ENCODE measurements at places on chromosomes 13 and 19. TPM values are rescaled to one million over a fixed set of nuclear protein-coding genes. Genes with fewer than 3 reads are reported as not detected.

SLC25A23 gene
- total RNA-seq: 18.1 TPM

YJU2 gene
- total RNA-seq: 51.7 TPM

CLN5 gene
- total RNA-seq: 15.7 TPM

PLEKHJ1 gene
- total RNA-seq: 70.9 TPM

GPR4 gene
- not detected for total RNA-seq

LRRC4B gene
- 5.6 TPM for total RNA-seq

MLNR gene
- not detected for total RNA-seq

GRCh38 chr13:33110713-33111413, 94.6 kb downstream of the KL start:
- DNase-seq: no peak

DNA sequence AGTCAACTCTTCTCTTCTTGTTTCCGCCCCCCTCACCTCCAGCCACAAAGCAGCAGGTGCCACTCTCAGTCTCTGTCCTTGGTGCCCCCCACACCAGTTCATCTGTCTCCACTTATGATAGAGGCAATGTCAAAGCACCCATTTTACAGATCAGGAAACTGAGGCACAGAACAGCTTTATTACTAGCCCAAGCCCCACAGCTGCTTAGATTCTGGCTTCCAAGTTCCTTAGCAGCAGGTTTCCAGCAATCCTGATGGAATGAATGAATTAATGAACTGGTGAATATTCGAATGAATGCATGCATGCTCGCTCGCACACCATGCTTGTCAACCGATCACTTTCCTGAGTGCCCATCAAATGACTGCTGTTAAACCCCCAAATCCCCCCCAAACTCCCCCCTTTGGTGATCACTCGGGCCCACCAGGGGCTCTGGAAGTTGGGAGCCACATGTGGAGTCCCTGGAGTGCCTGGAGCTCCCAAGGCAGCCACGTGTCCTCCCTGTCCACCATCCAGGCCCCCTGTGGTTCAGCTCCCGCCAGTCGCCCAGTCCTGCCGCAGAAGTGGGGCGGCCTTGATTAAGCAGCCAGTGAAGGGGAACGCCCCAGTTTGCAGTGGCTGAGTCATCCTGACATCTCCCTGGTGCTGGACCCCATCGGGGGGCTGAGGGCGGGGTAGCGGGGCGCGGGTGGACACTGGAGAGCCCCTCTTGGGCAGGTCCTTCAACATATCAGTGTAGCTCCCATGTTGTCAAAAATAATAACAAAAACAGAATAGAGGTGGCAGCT, 6.8 kb downstream of the PTPRS start:
- peak; percentile 60 for DNase-seq

DNA sequence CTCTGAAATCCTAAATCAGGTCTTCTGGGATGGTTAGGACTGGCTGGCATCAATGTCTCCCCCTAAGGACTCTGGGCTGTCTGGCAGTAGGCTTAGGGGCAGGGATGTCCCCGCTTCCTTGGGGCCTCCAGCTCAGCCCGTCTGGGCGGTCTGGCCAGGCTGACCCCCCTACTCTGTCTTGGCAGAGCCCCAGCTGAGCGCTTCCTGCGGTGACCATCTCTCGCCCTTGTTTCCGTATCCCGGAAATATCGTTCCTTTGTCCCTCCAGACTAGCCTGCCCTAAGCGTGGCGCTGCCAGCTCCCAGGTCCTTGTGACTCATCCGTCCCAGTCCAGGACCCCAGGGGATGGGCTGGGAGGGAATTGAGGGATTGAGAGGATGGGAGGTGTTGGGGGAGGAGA, 11.3 kb downstream of the GTPBP3 start:
- peak; percentile 90 for DNase-seq

DNA sequence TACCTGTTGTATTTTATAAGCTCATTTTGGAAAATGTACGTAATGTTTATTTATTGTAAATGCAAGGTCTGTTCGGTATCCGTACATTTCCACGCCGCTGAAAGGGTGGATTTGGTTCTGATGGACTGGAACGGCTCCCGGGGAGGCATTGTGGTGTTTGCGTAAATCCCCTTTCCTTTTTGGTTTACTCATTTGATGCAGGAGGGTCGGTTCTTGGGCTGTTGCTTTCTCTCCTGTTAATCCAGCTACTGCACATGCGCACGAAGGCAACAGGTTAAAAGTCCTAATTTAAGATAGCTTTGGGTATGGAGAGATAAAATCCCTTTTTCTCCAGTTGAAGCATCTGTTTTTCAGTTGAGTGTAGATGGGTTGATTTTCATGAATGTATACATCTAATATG, 224.4 kb downstream of the TM9SF2 start:
- no peak for DNase-seq

DNA sequence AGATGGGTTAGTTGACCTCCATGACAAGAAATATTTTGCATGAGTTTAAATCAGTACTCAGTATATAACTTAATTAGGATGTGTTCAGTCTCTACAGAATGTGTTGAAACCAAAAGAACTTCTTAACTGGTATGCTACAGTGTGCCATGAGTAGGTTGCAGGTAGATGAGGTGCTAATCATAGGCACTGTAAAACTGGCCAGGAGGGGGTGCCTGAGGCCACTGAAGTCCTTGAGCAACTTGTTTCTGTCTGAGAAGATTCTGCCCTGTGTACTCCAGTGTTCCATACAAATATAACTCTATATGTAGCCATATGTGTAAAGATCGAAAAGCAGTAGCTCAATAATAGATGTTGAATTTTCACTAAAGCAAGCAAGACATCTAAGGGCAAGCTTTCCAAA, 549.2 kb upstream of the KLF12 start:
- DNase-seq: no peak

DNA sequence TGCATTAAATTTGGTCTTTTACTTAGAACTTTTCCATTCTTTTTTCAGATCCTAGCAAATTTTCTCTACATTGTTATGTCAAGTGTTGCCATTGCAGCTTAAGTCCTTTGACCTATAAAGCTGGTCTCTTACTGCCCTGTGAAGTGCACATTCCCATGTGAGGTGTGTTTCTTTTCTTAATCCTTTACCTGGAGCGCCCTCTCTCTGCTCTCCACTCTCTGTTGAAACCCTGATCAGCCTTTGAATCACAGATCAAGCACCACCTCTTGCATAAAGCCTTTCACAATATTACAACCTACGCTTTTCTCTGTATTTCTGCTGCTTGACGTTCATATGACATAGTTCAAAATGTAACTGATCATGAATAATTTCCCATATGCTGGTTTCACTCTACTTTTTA, 84.8 kb downstream of the PCDH17 start:
- DNase-seq: no peak

- no peak for DNase-seq
Observed at GRCh38 chr19:7408251-7408650, 59.5 kb downstream of the ARHGEF18 start.

DNA sequence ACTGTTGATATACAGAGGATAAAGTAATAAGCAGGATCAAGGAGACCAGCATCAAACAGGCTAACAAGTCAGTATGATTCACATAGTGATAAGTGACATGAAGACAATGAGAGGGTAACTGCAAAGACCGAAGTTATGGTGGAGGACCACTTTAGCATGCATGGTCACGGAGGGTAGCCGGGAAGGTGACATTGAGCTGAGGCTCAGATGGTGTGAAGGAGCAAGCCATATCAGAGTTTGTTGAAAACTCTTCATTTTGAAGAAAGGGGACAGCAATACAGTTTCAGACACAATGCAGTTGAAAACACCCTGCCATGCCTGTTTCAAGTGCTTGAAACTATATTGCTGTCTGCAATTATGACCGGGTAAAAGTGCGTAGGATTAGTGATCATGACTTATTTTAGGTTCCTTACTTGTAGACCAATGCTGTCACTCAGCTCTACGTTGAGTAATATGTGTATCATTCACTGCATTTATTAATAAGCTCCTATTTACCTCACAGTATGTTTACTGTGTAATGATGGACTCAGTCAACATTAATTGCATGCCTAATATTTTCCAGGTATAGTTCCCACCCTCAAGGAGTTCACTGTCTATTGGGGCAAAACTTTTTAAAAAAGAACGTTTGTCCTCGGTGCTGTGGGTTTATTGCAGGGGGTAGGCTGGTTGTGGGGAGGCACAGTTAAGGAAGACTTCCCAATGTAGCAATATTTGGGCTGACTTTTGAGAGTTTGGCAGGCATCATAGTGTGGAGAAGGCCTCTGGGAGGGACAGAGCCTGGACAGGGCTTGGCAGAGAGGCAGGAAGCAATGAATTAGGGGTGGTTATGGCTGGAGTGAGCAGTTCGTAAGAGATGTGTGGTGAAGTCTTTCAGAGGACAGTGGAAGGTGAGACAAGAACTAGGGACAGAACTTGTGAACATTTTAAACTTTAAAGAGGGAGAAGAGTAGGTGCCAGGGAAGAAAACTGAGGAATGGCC, 3.2 kb downstream of the UBAC2 start:
- DNase-seq: no peak

- no peak for DNase-seq
Observed at GRCh38 chr19:42083537-42083936, 7.6 kb downstream of the ZNF574 start.

DNA sequence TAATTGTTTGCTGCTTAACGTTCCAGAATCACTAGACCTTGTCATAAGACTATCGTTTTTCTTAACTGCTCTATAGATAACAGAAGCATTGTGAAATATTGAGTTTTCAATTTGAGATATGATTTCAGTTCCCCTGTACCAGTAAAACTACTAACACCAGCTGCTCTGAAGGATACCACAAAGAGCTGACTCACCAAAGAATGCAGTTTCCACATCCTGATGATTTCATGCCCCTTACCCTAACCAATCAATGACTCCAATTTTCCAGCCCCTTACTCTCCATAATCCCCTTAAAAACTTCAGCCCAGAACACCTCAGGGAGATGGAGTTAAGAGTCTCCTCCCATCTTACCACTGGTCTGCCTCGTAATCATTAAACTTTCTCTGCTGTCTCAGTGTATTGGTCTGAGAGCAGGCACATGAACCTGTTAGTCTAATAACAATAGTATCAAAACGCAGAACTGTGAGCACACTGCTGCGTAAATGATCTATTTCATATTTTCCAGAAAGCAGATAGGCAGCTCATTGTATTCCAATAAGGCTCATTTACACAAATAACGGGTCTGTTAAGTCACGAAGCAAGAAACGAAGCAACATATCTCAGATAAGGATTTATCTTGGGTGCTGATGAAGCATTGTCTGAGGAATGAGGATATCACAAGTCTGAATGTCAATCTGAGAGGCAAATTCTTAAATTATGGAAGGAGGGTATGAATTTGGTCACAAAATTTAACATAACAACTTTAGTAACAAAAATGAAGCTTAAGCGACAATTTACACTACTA, 14.1 kb upstream of the CCNA1 start:
- peak; percentile 60 for DNase-seq

DNA sequence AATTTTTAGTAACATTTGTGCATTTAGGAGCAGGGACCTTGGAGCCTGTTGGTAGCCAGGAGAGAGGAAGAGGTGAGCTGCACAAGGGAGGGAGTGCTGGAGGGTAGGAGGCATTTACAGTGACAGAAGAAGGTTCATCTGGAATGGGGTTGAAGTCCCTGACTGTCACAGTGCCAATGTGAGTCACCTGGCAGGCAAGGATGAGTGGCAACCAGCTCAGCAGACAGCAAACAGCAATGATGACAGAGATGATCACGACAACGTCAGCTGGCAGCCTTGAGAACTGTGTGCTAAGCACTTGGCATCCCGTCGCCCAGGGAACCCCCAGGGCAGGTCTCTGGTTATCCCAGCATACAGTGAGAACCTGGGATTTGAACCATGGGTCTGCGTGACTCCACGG, 2.6 kb downstream of the OR10H5 start:
- DNase-seq: peak; percentile 23

GRCh38 chr19:16571822-16572331, 338 bp downstream of the SLC35E1 start:
- DNase-seq: no peak

GRCh38 chr13:65857942-65858565, 1372.1 kb downstream of the PCDH9 start:
- no peak for DNase-seq

DNA sequence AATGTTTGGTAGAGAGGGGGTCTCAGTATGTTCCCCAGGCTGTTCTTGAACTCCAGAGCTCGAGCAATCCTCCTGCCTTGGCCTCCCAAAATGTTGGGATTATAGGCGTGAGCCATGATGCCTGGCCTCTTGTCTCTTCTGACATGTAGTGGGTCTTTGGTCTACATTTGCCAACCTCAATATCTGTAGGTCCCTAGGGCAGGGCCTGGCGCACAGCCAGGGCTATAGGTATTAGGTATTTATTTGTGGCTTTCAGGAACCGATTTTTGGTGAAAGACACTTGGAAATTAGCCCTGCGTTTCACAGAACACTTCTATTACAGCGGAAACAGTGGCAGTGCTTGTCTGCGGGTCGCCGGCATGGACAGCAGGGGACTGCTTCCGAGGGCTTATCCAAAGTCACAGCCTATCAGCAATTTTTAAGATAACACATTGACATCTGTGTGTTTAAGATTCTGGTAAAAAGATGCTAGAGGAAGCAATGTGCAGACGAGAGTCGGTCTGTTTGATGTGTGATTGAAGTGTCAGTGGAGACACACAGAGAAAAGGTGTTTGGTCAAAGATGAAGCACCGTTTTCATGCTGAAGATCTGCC, 14.5 kb downstream of the ZNF536 start:
- no peak for DNase-seq

- DNase-seq: peak; percentile 33
Observed at GRCh38 chr19:18672606-18673337, 10.7 kb upstream of the CRTC1 start.

- DNase-seq: no peak
Observed at GRCh38 chr19:45150751-45151281, 10.0 kb downstream of the NKPD1 start.

- no peak for DNase-seq
Observed at GRCh38 chr13:51453207-51453958, 547 bp upstream of the INTS6 start.

DNA sequence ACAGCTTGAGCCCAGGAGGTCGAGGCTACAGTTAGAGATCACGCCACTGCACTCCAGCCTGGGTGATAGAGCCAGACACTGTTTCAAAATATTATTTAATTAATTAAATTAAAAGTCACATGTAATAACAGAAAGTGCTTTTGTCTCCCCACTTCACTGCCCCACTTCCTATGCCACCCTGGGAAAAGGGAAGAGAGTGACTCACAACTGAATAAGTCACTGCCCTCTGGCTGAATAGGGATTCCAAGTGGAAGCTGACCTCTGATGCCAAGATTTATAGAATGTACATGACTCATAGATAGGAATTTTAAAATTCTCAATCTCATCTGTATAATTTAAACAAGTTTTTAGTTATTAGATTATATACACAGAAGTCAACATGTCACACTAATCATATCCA, 22.2 kb upstream of the ERVV-1 start:
- peak; percentile 84 for DNase-seq
